ENCODE measurements at places on chromosomes 1 and 21.
A peak's percentile ranks its signal among the peaks of the same experiment; 100 is the strongest.

GRCh38 chr1:19577036-19577435, 67.1 kb upstream of the NBL1 start:
- no peak for DNase-seq

GRCh38 chr21:17575076-17575475, 37.6 kb downstream of the BTG3 start:
- DNase-seq = no peak

GRCh38 chr1:148363439-148363810, 119.7 kb downstream of the PPIAL4G start:
- DNase-seq = no peak

GRCh38 chr1:178575611-178576361, 62.9 kb downstream of the TEX35 start:
- no peak for DNase-seq

DNA sequence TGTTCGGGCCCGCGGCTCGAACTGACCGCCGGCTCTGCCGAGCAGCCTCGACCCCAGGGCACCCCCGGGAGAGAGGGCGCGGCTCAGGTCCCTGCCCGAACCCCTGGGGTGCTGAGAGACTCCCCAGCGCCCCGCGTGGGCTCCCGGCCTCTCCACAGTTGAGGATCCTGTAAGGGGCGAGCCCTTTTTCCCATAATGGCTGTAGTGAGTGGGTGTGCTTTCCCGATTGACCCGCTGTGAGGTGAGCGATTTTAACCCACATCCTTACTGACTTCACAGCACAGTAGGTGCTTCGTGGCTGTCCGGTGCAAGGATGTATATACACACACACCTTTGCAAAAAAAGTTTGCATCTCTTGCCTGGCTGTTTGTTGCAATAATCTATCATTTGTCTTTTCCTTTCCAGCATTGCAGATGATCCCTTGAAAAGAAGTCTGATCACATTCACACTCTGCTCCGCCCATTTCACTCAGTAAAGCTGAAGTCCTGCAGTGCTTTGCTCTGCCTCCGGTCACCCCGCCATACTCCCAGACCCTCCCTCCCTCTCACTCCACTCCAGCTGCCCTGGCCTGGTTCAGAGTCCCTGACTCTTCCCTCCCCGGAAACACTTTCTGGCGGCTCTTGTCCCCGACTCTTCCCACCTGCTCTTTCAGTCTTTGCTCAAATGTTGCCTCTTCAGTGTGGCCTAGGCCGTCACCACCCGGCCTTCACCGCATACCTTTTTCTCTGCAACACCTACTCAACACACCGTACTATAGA, 955 bp upstream of the UBE2G2 start:
- DNase-seq = peak; percentile 46

DNA sequence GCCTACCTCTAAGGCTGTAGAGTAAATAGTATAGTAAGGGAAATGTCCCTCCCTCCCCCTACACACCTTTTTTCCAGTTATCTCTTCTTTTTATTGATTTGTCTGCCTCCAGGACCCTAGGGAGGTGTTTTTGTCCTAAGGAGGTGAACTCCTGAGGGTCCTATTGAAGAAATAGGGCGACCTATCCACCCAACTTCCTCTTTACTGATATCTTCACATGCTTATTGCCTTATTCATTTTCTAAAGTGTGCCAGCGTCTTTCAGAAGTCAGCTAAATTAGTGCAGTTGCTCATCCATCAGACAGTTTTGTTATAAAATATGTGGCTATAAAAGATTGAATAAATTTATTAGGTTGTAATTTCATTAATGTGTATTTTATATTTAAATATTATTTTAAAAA, 5.9 kb downstream of the BACH1 start:
- no peak for DNase-seq

DNA sequence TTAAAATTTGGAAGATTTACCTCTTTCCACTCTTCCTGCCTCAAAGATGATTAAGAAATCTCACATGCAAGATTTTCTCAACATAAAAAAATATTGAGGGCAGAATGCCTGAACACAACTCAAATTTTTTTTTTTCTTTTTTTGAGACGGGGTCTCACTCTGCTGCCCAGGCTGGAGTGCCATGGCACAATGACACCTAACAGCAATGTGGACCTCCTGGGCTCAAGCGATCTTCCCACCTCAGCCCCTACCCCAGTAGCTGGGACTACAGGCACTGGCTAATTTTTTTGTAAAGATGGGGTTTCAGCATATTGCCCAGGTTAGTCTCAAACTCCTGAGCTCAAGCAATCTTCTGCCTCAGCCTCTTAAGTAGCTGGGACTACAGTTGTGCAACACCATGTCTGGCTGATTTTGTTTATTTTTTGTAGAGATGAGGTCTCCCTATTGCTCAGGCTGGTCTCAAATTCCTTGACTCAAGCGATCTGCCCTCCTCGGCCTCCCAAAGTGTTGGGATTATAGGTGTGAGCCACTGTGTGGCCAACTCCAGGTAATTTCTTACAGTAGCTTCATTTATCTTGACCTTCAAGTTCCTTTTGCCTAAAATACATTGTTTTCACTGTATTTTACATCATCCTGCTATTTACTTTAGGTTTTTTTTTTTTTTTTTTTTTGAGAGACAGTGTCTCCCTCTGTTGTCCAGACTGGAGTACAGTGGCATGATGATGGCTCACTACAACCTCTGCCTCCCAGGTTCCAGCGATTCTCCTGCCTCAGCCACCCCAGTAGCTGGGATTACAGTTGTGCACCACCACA, 10.4 kb downstream of the NUCKS1 start:
- DNase-seq = no peak

- no peak for DNase-seq
Measured at GRCh38 chr1:220755309-220755708, 7.2 kb downstream of the MTARC2 start.

- DNase-seq = no peak
Measured at GRCh38 chr1:65059930-65060538, 88.0 kb upstream of the AK4 start.

- DNase-seq = peak; percentile 98
Measured at GRCh38 chr1:155050560-155051341, at the start of gene ADAM15. ADAM15 (plus strand) TSS chr1:155051316; CDS start chr1:155051387, 71 bp downstream.

DNA sequence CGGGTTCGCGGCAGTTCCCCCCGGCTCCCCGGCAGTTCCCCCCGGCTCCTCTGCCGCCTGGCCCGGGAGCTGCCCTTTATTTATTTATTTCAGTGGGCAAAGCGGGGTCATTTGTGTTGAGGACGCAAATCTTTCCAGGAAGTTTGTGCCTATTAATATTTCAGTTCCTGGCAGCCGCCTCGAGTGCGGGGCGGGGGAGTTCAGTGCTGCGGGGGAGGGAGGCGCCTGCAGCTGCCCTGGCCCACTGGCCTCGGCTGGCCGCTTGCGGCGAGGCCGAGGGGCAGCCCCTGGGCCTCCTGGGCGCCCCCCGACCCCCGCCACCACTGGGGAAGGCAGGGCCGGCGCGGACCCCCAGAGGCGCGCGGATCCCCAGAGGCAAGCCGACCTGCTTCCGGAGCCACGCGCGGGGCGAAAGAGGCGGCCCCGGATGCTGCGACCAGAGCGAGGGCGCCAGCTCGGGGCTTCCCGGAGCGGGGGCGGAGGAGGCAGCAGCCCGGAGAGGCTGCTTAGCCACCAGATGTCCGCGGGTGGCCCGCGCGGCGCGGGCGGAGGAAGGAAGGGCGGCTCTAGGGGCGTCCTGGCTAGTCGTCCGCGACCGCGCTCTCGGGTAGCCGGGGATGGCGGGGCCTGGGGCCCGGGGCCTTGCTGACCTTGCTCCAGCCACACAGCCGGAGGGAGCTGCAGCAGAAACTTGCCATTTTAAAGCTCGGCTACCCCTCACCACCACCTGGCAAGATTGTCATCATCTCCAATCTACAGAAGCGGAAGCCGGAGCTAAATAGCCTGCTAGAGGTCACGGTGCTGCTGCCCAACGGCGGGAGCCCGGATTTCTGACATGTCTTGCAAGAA, 48.0 kb downstream of the H3-3A start:
- peak; percentile 95 for DNase-seq

GRCh38 chr1:15388201-15388880, 21.3 kb upstream of the EFHD2 start:
- DNase-seq = no peak

DNA sequence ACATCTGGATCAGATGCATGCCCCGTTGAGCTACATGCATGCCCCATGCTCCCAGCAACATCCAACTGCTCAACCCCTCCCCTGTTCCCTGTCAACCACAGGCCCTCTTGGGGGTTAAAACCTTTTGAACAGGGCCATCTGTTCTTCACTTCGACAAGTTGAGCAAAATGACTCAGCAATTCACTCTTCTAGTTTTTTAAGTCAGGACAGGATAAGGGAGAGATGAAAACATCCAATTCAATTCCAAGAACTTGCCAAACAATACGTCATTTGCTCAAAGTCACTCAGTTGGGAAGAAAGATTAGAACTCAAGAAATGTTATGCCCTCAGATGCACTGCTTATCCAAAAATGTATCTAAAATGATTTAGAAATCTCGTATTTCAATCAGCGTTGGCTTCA, 46.1 kb upstream of the MTF2 start:
- DNase-seq = no peak

DNA sequence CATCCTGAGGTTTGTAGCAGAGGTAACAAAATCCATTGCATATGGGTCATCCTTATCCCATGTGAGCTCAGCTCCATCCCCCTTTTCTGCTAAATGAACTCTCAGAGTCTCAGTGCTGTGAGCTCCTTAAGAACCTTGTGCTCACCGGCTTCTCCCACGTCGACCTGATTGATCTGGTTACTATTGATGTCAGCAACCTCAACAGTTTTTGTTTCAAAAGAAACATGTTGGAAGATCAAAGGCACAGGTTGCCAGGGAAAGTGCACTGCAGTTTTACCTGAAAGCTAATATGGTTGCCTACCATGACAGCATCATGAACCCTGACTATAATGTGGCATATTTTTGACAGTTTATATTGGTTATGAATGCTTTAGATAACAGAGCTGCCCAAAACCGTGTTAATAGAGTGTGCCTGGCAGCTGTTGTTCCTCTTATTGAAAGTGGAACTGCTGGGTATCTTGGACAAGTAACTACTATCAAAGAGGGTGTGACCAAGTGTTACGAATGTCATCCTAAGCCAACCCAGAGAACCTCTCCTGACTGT, 131.4 kb downstream of the HS2ST1 start:
- DNase-seq = no peak

- DNase-seq = no peak
Measured at GRCh38 chr1:60225486-60225885, 151.9 kb upstream of the C1orf87 start.
